ENCODE measurements at places on chromosomes 12 and 14.

DNA sequence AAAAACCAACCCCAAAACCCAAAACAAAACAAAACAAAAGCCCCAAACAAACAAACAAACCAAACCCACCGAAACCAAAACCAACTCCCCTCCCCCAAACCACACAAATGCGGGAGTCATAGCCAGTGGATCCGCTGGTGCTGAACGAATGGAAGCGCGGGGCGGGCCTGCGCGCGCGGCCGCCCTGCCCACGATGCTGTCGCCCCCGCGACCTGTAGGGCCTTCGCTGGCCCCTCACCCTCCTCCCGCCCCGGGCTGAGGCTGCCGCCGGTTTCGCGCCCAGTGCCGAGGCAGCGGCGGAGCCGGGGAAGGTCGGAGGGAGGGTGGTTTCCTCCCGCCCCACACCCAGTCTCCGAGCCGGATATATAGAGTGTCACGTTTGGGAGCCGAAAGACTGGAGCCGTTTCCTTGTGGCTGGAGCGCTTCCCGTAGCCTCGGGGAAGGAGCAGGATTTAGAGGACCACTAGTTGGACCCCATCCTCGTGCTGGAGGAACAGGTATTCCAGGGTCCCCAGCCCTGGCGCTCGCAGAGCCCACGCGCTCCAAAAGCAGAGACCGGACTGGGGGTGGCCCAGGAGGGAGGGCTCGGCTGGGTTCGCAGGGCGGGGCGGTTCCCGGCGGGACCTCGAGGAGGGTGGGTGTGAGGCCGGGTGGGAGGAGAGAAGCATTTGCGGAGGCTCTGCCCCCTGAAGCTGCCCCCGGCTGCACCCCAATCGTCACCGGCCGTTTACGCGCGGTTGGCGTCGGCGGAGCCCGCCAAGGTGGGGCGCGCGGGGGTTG, at the start of gene FAR2:
TSS of gene FAR2 (plus strand) at position 368 of the 780 bp plus-strand sequence. CDS start 121,172 bp downstream, outside the sequence.
- DNase-seq: peak; percentile 27

DNA sequence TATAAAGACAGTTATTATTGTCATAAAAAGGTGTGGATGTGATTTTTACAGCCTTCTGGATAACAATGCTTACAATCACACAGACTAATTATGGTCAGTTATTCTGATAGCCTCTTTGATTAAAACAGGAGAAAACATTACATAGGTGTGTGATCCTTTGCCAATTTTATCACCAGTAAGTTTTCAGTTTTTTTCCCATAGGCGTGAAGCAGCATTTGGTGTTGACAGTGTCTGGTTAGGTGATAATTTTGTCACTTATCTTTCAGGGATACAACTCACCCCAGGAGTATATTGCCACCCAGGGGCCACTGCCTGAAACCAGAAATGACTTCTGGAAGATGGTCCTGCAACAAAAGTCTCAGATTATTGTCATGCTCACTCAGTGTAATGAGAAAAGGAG, 208.8 kb downstream of the EPS8 start:
- DNase-seq: no peak

- DNase-seq: no peak
These were observed 33.8 kb upstream of the DUSP6 start for GRCh38 chr12:89386138-89386537.

GRCh38 chr12:130672089-130672820, 43.8 kb downstream of the RIMBP2 start:
- no peak for DNase-seq

DNA sequence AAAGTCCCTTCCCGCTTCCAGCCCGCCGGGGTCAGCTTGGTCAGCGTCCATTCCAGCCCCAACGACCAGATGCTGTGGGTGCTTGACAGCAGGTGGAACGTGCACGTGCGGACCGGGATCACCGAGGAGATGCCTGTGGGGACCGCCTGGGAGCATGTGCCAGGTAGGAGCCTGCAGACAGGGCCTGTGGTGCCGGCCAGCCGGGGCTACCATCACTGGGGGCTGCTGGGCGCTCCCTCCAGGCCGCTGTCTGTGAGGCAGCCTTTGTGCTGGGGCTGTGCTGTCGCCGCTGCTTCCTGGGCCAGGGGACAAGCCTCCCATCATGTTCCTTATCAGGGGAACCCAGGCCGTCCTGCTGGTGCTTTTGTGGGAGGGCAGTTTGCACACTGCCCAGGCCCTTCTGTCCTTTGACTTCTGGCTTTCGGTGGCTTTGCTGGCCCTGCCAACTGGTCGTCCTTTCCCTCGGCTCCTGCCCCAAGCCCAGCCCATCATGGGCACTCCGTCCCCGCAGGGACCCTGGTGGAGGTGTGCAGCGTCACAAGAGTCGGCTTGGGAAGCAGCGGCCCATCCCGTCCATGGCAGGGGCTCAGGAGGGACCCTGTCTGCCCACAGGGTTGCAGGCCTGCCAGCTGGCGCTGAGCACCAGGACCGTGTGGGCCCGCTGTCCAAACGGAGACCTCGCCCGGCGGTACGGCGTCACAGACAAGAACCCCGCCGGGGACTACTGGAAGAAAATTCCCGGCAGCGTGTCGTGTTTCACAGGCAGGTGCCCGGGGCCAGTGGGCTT, 12.4 kb downstream of the ANKRD9 start:
- no peak for DNase-seq

- no peak for DNase-seq
These were observed 85.7 kb downstream of the NOC4L start for GRCh38 chr12:132229926-132230325.

DNA sequence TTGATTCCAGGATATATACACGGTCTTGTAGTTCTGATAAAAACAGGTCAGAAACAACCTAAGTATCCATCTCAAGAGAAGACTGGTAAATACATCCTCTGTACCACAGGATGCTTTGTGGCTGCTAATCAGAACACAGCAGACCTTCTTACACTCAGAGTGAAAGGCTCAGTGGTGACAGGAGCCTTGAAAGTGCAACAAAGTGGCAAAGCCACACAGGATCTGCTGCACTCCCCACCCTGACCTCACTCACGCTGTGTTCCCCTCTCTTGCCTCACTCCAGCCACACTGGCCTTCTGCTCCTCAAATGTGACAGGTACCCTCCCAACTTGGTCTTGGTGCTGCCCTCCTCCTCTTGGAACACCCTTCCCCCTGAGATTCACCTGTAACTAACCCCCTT, 98.1 kb upstream of the GRIP1 start:
- DNase-seq: no peak

DNA sequence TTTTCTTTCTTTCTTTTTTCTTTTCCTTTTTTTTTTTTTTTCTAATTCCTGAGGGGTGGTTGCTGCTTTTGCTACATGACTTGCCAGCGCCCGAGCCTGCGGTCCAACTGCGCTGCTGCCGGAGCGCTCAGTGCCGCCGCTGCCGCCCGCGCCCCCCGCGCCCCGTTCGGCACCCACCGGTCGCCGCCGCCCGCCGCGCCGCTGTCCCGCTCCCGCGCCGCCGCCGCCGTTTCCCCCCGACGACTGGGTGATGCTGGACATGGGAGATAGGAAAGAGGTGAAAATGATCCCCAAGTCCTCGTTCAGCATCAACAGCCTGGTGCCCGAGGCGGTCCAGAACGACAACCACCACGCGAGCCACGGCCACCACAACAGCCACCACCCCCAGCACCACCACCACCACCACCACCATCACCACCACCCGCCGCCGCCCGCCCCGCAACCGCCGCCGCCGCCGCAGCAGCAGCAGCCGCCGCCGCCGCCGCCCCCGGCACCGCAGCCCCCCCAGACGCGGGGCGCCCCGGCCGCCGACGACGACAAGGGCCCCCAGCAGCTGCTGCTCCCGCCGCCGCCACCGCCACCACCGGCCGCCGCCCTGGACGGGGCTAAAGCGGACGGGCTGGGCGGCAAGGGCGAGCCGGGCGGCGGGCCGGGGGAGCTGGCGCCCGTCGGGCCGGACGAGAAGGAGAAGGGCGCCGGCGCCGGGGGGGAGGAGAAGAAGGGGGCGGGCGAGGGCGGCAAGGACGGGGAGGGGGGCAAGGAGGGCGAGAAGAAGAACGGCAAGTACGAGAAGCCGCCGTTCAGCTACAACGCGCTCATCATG, 654 bp downstream of the FOXG1 start:
- DNase-seq: no peak

- no peak for DNase-seq
These were observed 46.0 kb upstream of the EVL start for GRCh38 chr14:100019156-100019744.

DNA sequence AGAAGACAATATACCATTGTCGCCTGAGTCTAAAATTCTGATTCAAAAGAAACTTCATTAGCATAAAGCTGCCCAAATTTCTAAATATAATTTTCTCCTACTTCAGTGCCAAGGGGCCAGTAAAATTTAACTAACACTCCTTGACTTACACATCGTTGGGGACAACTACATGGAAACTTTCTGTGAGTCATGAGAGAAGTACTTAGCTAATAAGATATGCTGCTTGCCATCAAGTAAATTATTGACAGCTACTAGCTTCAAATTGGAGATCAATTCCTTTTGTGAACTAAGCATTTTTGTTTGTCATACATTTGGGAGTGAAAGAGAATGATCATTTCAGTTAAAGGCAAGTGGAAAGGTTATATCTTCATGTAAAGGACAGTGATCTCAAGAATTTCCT, 373.3 kb downstream of the MDGA2 start:
- no peak for DNase-seq
